Stimulated activated CD4-positive, alpha-beta T cell treated with anti-CD3 and anti-CD28 coated beads, Interleukin-4, amount 100 ng/mL, for 4 hours (primary cell): ENCODE measurements at places on chromosomes 12 and 14.

DNA sequence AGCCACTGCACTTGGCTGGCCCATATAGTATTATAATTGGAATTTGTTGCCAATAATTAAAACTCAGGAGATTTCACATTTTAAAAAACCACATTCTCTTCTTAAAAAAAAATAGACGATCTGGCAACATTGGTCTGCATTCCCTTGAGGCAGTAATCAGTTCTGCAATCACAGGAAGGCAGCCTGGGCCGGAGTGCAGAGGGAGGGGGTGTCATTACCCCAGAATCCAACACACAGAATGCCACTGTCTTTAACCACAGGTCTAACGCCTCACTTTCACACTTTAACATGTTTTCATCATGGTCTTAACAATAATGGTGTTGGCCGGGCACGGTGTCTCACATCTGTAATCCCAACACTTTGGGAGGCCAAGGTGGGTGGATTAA, 100.1 kb downstream of the SCARB1 start:
- DNase-seq = no peak

DNA sequence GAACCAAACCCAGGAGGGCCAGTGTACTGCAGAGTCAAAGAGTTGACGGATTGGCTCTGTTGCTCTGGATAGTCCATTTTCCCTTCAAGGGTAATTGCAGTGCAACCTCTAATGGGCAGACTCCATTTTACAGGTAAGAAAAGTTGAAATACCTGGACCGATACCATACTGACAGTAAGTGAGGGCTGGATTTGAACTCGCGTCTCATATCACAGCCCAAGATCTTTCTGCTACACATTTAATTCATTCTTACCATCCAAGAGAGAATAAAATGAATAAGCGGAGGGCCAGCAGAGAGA, 356 bp upstream of the ZC3H14 start:
- no peak for DNase-seq

DNA sequence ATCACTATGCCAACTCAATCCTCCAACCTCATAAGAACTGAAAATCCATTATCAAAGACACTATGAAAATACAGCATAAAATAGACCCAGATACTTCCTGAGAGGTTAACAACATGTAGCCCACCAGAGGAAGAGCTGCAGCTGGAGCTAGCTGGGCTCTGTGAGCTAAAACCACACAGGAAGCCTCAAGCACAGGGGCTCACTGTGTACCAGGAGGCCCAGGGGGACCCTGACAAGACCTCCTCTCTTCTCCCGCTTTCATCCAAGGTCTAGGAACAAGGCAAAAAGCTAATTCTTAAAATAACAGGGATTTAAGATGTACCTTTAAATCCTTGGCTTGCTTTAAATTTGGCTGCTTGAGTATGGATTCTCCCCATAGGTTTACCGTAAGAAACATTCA, 53.6 kb downstream of the EIF2S3B start:
- DNase-seq = no peak

GRCh38 chr14:55071870-55072640, 20.6 kb downstream of the MAPK1IP1L start:
- no peak for DNase-seq

DNA sequence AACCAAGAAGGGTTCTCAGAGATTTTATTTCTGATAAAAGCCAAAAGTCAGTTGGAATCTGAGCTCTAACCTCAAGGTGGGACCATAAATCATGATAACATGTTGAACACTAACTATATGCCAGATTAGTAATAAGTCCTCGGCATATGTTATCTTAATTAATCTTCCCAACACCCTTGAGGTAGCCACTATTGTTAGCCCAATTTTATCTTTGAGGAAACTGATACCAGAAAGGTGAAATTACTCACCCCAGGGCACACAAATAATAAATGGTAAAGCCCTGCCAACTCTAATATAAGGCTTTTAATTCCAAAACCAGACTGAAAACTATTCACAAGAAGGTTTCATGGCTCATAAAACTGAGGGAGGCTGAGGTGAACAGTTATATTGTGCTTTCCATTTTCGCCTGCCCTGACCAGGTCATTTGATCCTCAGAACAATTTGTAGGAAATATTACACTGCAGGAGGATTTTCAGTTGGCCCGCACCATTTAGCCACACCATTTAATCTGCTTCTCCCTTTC, 16.1 kb upstream of the NUAK1 start:
- DNase-seq = no peak

DNA sequence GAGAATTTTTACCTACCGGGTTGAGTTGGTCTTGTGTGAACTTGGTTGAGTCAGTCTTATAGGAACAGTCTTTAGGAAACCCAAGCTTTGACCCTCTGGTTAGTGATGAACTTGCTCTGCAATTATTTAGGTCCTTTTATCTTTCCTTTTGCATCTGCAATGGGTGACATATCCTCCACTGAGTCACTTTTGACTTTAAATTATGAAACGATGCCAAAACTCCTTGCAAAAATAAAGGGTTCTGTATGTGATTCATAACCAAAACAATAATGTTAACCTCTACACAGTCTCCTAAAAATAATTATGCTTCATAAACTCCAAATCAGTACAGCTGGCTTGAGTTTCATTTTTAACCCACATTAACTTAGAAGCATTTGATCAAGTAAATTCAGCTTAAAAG, 979.4 kb downstream of the GALC start:
- DNase-seq = no peak

DNA sequence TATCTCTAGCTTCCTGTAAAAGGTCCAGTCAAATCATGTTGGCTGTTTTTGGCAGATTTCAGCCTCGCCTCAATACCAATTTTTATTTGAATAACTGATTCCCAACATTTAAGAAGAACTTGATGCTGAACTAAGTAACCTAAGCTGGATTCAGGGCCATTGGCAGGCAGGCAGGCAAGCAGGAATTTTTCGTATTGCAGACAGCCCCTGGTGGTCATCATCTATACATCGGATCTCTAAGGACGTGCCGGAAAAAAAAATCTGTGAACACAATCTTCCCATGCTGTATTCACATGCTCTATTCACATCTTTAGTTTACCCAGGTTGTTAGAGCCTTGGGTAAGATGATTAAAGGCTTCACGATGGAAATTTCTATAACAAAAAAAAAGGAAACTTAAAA, 7.0 kb downstream of the VCPKMT start:
- DNase-seq = no peak
